ENCODE measurements at places on chromosomes 1 and 21.

DNA sequence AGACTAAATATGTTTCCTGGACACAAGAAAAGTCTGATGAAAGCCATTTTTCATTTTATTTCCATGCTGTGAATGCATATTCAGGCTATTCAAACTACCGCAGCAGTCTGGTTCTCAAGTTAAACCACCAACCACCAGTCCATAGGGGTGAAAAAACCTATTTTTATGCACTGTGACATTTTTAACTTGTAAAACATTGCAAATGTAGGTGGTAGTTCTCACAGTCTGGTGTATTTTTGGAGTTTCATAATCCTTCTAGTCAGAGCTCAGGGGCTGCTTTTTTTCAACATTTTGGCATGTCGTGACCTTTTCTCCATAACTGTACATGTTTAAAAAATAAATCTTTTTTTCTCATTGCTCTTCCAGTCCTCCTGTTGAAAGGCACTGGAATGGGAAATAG, 907.6 kb upstream of the ADGRL2 start:
- no peaks in the 10 kb centered on the region for H3K36me3 ChIP-seq
- no peaks in the 10 kb centered on the region for H3K27me3 ChIP-seq
- DNase-seq, result no peak
- no peaks in the 10 kb centered on the region for H3K4me1 ChIP-seq
- H3K27ac ChIP-seq, result no peak overlapping the region
- H3K4me3 ChIP-seq, result no peak overlapping the region

DNA sequence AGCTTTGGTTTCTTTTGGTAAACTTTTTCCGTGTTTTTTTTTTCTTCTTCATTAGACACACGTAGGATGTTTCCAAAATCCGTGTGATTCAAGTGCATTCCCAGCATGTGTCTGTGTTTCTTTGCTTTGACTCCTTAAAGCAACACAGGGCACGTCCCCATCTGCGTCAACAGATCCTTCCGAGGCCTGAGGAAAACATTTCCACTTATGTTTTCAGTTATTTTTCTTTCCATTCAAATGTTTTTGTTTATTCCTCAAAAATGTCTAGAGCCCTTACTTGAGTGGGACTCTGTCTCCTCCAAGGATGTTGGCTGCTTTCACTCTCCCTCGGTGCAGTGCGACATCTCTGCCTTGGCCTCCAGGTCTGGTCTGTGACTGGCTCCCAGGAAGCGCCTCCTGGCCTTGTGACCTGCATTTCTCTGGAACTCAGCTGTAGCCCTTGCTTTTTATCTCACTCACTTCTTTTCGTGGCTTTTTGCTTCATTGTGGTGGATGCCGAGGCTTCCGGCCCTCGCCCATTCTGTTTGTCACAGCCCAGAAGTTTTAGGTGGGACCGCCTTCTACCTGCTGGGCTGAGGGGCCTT, 31.3 kb upstream of the SLC19A1 start:
- H3K4me3 ChIP-seq, result no peak overlapping the region
- no peaks in the 10 kb centered on the region for H3K36me3 ChIP-seq
- peak overlapping the region; percentile 44 for H3K27ac ChIP-seq
- H3K27me3 ChIP-seq, result peaks cover 4% of the 10 kb centered on the region
- no peak for DNase-seq

- DNase-seq, result no peak
- no peak overlapping the region for H3K4me3 ChIP-seq
- no peaks in the 10 kb centered on the region for H3K27me3 ChIP-seq
- no peaks in the 10 kb centered on the region for H3K36me3 ChIP-seq
Measured at GRCh38 chr1:219773775-219774174, 154.6 kb downstream of the SLC30A10 start.

- DNase-seq, result peak; percentile 84
- H3K27ac ChIP-seq, result peak overlapping the region; percentile 94
- peak overlapping the region; percentile 89 for H3K4me3 ChIP-seq
- peaks cover 46% of the 10 kb centered on the region for H3K36me3 ChIP-seq
- H3K4me1 ChIP-seq, result peaks cover 82% of the 10 kb centered on the region
Measured at GRCh38 chr1:206470692-206471414, 577 bp downstream of the IKBKE start.

- no peak overlapping the region for H3K4me3 ChIP-seq
- no peaks in the 10 kb centered on the region for H3K36me3 ChIP-seq
- peaks cover 23% of the 10 kb centered on the region for H3K27me3 ChIP-seq
Measured at GRCh38 chr1:165114022-165114888, 242.3 kb downstream of the LMX1A start.

- H3K36me3 ChIP-seq, result no peaks in the 10 kb centered on the region
- H3K4me1 ChIP-seq, result no peaks in the 10 kb centered on the region
- no peak for DNase-seq
- H3K27ac ChIP-seq, result no peak overlapping the region
Measured at GRCh38 chr21:40118527-40118926, 251.3 kb downstream of the PCP4 start.

DNA sequence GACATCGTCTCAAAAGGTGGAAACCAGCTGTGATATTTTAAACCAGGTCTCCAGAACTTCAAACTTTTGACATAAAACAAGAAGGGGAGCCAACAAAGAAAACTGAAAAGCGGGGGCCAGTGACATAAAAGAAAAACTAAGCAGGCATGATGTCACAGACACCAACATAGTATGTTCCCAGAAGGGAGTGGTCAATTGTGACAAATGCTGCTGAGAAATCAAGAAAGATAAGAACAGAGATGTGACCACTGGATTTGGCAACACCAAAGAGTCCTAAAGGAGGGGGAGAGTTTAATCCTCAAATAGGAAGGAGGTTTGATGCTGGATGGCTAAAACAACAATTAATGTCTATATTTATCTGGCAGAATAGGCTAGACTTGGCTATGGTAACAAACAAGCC, 2.3 kb upstream of the RNF19B start:
- peaks cover 23% of the 10 kb centered on the region for H3K27me3 ChIP-seq
- H3K36me3 ChIP-seq, result peaks cover 7% of the 10 kb centered on the region
- H3K27ac ChIP-seq, result no peak overlapping the region
- no peak overlapping the region for H3K4me3 ChIP-seq
- H3K4me1 ChIP-seq, result peaks cover 24% of the 10 kb centered on the region
- no peak for DNase-seq

DNA sequence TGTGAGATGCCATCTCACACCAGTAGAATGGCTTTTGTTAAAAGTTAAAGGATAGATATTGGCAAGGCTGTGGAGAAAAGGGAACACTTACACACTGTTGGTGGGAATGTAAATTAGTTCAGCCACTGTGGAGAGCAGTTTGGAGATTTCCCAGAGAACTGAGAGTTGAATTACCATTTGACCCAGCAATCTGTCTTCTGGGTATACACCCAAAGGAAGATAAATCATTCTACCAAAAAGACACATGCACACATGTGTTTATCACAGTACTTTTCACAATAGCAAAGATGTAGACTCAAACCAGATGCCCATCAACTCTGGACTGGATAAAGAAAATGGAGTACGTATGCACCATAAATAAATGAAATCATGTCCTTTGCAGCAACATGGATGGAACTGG, 88.6 kb upstream of the LRRC8D start:
- H3K4me3 ChIP-seq, result no peak overlapping the region
- no peak overlapping the region for H3K27ac ChIP-seq
- peaks cover 45% of the 10 kb centered on the region for H3K4me1 ChIP-seq
- DNase-seq, result no peak
